ENCODE measurements at places on chromosomes 2 and 18.

GRCh38 chr2:230447455-230448451 is 31.8 kb downstream of the SP100 start:
- peak; percentile 60 for DNase-seq

DNA sequence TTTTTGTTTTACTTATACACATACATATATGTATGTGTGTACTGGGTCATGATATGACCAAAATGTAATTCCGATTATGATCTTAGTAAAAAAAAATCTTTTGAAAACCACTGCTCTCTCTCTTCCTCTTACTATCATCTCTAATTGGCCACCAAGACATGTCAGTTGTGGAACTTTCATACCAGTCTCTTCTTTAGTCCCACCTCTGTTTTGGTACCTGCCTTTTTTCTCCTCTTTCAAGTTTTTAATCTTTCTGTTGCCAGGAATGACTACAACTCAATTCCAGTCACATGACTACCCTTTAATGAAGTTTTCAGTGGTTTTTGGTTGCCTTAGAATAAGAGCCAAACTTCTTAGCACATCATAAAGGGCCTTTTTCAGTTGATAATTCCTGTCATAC is 17.1 kb downstream of the RBM44 start:
- DNase-seq: no peak

DNA sequence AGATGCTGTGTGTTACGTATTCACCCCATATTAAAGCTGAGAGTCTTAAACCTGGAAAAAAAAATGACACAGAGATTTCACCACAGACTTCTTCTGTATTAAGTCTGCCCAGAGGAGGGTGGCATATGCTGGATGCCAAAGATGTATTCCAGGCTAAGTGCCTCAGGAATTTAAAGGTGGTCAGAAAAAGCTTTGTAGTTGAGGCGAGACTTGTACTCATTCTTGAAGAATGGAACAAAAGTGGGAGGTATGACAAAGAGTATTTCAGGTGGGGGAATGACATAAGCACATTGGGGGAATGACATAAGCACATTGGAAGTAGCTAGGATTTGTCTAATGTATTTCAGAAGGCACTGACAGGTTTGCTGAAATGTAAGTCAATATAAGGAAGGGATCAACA is 98.6 kb downstream of the BABAM2 start:
- DNase-seq: no peak

DNA sequence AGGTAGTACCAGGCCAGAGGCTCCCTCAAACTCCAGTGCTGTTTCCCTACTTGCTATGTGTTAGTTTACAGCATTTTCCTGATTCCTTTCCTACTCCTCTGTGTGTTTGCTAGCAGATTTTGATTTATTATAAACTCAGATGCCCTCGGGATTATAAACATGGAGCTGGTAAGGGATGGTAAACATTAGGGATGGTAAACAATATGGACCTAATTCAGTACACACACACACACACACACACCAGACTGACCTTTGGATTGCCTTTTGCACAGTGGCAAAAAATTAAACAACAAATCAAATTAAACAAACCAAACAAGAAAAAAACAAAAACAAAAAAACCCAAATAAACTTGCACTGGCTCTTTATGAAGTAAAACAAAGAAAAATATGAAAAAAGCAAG is 55.4 kb upstream of the ACVR1 start:
- DNase-seq: no peak

DNA sequence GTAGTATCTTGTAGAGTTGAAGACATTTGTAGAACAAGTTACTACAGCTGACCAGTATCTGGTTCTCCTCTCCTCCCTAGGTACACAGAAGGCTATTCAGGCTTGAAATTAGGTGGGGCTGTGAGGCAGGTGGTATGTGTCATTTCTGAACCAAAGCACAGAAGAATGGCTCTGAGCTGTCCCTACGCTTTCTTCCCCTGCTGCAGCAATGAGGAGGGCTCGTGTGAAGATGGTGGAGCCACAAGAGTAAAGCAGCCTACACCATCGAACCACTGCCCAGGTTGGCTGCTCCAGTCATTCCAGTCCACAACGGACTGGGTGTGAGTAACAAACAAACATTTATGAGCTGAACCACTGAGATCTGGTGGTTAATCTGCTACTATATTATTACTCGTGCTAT is 148.9 kb downstream of the DTNB start:
- DNase-seq: no peak

GRCh38 chr2:70711191-70711590 is 56.8 kb downstream of the ADD2 start:
- no peak for DNase-seq

- no peak for DNase-seq
Measured at GRCh38 chr2:236216711-236217110, 47.5 kb downstream of the ASB18 start.

GRCh38 chr2:219384859-219385258 is 2.9 kb downstream of the DNPEP start:
- DNase-seq: no peak

GRCh38 chr2:101718993-101719571 is 21.6 kb downstream of the MAP4K4 start:
- DNase-seq: peak; percentile 79

DNA sequence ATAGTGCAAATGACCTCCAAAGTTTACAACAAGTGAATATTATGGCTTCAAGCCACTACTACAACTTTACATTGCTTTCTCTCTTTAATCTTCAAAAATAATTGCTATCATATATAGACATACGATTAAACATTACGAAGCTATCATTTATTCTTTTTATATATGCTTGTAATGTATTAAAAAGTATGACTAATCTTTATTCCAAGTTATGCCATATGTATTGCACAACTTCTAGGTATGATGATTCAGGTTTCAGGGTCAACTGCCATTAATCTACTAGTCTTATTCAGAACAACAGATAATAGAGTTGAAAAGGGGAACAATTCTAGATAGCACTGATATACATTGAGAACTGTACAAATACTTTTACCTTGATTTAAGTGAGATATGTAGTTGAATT is 506.2 kb upstream of the TMEFF2 start:
- DNase-seq: no peak

DNA sequence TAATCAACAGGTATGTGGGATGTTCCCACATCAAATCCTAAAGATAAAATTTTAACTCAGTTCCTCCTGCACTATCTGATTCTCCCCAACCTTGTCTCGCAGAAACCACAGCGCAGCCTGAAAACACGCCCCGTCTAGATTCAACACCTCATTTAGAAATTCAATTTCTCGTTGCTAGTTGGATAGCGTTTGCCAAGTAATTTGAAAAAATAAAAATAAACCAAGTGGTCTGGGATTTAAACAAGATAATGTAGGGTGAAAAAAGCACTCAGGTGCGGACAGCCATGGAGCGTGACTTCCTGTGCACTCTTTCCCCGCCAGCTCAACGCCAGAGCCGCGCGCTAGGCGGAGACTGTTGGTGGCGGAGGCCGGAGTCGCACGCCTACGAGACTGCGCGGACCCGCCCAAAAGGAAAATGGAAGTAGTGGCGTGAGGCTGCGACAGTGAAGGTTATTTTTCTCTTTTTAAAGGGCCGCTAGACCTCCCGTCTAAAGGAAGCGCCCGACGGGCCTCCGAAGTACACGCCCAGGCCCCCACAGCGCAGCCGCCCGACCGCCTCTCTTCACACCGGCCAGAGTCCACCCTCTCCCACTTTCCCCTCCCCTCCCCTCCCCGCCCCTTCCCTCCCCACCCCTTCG is 615 bp upstream of the CCNT2 start:
- peak; percentile 94 for DNase-seq

DNA sequence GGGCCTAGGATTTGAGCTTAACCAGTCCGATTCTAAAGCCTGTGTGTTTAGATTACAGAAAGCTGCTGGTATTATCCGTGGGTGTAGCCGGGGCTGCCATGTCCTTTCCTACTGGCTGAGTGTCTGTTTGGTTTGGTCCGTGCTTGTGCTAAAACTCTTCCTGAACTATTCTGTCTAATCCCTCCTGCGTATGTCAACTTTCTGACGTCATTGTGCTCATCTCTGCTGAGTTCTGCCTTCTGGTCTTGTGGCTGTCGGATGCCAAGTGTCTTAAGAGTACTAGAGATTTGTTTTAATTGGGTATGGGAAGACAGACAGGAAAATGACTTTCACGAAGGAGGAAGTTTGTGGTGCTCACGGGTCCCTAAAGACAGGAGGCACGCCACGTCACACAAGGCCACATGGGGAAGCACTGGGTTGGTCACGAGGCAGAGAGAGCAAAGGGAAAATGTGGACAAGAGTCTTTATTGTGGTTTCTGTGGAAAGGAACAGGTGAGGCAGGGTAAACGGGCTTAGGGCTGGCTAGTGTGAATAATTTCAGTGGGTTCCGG is 31.8 kb upstream of the NTSR2 start:
- no peak for DNase-seq

DNA sequence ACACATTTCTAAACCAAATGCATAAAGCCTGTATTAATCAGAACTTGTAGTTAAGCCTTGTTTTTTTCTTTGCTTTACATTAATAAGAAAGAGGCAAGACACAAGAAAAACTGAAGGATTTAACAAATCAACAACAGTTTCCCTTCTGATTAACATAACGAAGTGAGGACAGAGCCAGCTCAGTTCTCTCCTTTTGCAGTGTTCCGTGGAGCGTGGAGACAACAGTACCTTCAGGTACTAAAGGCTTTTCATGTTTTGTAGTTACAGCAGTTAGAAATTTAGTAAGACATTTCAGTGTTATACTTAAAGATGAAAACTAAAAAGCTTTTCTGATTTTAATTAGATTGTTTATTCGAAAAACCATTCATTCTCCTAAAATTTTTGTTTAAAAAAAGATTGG is 115.2 kb downstream of the FMNL2 start:
- no peak for DNase-seq

- DNase-seq: no peak
Measured at GRCh38 chr2:121030523-121030922, 254.5 kb downstream of the TFCP2L1 start.

DNA sequence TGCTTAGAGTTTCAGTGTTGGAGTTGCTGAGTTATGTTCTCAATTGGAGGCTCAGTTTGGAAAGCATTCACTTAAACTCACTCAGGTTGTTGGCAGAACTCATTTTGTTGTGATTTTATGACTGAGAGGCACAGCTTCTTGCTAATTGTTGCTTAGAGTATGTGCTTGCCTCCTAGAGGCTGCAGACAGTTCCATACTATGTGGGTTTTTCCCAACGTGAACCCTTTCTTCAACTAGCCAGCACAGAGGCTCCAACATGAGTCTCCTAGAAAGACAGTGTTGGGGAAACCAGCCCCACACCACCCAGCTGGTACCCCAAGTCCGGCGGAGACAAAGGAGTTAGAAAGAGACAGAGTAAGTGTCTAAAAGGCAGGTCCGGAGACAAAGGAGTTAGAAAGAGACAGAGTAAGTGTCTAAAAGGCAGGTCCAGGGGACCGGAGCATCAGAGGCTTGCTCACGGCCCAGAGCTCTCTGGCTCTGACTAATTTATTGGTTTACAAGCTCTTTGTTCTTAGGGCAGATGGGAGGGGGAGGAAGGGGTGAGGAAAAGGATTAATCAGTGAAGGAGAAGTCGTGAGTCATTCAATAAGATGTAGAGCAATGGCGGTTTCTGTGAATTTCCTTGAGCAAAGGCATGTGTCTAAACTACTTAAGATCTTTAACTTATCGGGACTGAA is 999.7 kb upstream of the LRRTM1 start:
- DNase-seq: no peak

DNA sequence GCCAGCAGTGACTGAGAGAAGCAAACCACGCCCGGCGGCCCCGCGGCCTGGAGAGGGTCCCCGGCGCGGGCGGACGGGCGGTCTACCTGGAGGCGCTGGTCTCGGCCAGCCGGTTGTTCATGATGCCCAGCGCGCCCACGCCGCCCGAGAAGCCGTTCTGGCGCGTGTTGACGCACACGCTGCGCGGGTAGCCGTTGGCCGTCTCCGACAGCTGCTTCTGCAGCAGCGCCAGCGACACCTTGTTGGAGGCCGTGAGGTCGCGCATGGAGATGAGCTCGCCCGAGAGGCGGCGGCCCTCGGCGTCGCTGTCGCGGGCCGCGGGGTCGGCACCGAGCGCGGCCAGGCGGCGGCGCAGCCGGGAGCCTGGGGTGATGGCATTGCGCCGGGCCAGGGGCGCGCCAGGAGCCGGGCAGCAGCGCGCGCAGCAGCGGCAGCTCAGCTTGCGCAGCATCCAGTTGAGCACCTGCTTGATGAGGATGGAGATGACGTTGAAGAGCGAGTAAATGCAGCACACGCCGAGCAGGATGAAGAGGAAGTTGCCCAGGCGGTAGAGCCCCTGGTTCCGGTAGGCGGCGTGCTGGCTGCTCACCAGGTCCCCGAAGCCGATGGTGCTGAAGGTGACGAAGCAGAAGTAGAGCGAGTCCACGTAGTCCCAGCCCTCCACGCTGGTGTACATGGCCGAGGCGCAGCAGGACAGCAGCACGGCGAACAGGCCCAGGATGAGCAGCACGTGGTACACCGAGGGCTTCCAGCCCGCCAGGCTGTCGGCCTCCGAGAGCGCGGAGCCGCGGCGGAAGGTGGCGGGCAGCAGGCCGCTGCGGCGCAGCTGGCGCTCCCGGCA is 118.1 kb downstream of the MSH2 start:
- peak; percentile 83 for DNase-seq

DNA sequence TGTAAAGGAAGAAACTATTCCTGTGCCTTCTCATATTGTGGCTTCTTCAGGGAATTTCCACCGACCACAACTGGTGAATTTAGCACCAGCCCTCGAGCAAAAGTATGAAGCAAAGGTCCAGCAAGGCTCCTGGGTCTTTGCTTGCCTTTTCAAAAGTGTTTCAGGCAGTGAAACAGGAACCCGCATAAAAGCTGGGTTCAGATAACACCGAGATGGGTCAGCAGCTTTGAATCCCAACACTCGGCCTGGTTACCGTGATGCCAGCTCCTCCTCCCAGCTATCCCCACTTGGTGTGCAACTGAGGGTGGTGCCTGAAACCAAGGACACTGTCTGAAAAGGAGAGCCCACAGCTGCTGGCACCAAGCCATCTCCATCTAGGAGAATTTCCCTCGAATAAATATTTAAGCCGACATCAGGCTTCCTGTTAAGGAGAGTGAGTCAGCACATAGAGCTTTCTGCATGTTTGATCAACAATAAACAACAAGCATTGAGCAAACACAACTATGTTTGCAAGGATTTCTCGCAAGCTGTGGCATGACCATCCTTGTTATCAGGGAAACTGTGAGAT is 69.5 kb downstream of the ANTXR1 start:
- no peak for DNase-seq

GRCh38 chr2:167790781-167791450 is 456.5 kb downstream of the STK39 start:
- no peak for DNase-seq

DNA sequence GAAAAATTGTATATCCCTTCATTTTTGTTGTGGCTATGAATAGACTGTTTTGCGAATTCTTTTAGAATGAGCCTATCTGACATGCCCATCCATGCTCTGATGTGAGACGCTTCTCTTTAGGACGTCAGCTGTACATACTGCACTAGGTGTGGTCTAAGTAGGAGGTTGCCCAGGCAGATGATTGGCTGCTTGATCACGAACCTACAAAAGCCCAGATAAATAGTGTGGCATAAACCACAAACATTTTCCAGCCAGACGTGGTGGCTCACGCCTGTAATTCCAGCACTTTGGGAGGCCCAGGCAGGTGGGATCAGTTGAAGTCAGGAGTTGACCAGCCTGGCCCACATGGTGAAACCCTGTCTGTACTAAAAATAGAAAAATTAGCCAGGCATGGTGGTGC is 251.8 kb downstream of the AGAP1 start:
- no peak for DNase-seq

All from activated naive CD4-positive, alpha-beta T cell treated with anti-CD3 and anti-CD28 coated beads for 36 hours (primary cell).